ENCODE measurements at places on chromosomes 5 and 9.

GRCh38 chr9:98838155-98838867 is 30.8 kb downstream of the GALNT12 start:
- no peak for DNase-seq

DNA sequence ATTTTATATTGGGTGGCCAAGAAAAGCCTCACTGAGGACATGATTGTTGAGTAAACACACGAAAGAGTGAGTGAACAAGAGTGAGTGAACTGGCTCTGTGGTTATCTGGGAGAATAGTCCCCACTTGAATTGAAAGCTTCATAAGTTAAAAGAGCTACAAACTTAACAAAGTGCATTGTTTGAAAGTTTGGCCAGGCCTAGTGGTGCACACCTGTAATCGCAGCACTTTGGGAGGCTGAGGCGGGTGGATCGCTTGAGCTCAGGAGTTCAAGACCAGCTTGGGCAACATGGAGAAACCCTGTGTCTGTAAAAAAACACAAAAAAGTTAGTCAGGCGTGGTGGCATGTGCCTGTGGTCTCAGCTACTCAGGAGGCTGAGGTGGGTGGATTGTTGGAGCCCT is 26.9 kb downstream of the SMC2 start:
- DNase-seq, result no peak

- no peak for DNase-seq
These were observed 36.4 kb downstream of the JADE2 start for GRCh38 chr5:134561871-134562296.

DNA sequence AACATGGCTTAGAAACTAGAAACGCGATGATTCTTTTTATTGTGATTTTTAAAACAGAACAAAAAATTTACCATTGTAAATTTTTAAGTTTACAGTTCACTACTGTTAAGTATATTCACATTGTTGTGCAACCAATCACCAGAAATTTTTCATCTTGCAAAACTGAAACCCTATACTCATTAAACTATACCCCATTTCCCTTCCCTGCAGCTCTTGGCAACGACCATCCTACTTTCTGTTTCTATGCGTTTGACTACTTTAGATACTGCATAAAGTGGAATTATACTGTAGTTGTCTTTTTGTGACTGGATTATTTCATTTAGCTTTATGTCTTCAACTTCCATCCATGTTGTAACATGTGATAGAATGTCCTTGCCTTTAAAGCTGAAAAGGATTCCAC is 52.5 kb downstream of the SPOCK1 start:
- DNase-seq, result no peak

DNA sequence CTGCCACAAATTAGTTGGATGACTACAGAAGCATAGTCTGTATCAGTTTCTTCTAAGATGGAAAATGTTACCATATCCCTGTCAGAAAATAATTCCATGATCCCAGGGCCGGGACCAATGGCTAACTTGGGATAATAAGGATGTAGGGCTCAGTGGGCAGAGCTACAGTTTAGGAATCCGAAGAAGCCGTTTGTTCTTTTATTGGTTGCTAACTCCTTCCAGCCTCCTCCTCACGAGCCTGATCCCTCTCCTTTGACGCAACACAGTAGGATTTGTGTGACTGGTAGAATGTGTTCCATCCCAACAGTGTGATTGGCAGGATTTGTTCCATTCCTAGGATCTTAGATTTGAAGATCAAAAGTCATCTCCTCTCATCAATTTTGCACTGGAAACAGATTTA is 496.9 kb downstream of the AGTPBP1 start:
- DNase-seq, result no peak

DNA sequence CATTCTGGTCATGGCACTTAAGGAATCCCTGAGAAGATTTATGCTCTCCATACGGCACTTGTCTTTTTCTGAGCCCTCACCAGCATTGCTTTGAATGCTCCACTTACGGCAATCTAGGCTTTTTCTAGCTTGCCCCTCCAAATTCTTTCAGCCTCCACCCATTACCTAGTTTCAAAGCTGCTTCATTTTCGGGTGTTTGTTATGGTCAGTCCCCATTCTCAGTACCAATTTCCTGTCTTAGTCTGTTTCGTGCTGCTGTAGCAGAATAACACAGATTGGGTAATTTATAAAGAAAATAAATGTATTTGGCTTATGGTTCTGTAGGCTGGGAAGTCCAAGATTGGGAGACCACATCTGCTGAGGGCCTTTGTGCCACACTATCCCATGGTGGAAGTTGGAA is 42.0 kb downstream of the ARHGEF28 start:
- DNase-seq, result no peak

DNA sequence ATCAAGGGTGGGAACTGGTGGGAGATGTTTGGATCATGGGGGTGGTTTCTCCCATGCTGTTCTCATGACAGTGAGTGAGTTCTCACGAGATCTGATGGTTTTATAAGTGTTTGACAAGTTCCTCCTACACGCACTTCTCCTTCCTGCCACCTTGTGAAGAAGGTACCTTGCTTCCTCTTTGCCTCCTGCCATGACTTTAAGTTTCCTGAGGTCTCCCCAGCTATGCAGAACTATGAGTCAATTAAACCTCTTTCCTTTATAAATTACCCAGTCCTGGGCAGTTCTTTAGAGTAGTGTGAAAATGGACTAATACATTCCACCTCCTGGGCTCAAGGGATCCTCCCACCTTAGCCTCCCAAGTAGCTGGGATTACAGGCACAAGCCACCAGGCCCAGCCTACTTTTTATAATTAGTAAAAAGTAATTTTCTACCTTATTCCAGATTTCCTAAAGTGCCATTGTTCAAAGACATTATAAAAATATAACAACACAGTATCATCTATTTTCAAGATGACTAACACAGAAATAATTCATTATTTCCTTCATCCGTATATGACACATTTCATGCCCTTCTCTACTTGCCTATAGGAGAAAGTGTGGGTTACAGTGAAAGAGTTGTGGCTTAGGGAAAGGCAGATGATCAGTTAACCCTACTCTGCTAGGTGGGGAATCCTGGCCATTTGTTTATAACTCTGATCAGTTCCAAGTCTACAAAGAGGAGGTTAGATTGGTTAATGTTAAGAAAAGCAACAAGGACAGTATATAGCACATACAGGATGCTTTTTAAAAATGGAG is 99.9 kb downstream of the TTC39B start:
- no peak for DNase-seq

Measured in CD4-positive, alpha-beta T cell treated with Interleukin-2 at 100 ng/mL for 4 hours (primary cell).